ENCODE measurements at places on chromosomes 4 and X. TPM values are rescaled to one million over a fixed set of nuclear protein-coding genes. Genes with fewer than 3 reads are reported as not detected.

The KIT gene
- 3.2 TPM for total RNA-seq

The SPATA4 gene
- total RNA-seq, result not detected

The TCEAL9 gene
- total RNA-seq, result 0.40 TPM

The PLXNB3 gene
- total RNA-seq, result 1.2 TPM

The SLC9A7 gene
- total RNA-seq, result 0.75 TPM

The RBM47 gene
- 7.7 TPM for total RNA-seq

The CT45A10 gene
- not detected for total RNA-seq

The KCND1 gene
- 2.7 TPM for total RNA-seq

The ASB5 gene
- total RNA-seq, result not detected

The OTC gene
- total RNA-seq, result not detected

The RHOXF1 gene
- total RNA-seq, result 2.6 TPM

The GAB1 gene
- 25.4 TPM for total RNA-seq

The TSPAN7 gene
- not detected for total RNA-seq

The CXCL13 gene
- not detected for total RNA-seq

The MAGEA4 gene
- total RNA-seq, result not detected

The LEF1 gene
- total RNA-seq, result 18.7 TPM

The SLC38A5 gene
- total RNA-seq, result 24.7 TPM
